ENCODE measurements at places on chromosomes 1 and 21. TPM values are rescaled to one million over a fixed set of nuclear protein-coding genes. Genes with fewer than 3 reads are reported as not detected.

- no peak for DNase-seq
These were observed 18.5 kb downstream of the CLCA1 start for GRCh38 chr1:86487131-86487810.

Gene KRTAP19-1
- not detected for total RNA-seq

- DNase-seq, result no peak
These were observed 45.5 kb downstream of the TNFSF4 start for GRCh38 chr1:173161510-173162221.

DNA sequence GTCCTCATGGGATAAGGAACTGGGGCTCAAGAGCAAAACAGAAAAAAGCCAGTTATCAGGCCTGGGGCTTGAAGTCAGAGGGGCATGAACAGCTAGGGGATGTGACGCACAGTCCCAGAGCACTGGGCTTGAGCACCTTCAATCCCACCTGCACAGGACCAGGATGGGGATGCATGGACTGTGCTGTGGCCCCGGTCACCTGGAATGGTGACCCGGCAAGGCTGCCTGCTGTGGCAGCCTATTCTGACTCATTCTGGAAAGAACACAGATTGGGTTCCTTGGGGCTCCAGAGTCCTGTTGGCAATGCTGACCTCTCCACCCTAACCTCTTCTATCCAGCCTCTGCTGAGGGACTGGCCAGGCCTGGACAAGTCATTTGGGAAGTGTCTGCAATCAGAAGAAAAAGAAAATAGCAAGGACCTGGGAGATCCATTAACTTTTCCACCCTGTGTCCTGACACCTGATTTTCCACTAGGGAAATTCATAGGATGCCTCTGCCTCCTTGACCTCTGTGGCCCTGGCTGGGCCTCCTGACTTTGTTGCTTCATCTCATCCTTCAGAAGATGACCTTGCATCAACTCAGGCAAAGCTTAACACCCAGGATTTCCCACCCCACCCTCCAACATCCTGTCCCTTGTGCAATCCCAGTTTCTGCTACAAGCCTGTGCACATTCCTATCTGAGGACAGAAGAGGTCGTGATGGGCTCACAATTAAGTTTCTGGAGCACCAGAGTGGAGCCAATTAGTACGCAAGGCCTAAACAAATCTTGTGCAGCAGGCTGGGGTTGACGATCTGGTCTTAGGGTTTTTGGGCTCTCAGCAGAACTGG lies 17.9 kb upstream of the FMOD start:
- DNase-seq, result no peak

DNA sequence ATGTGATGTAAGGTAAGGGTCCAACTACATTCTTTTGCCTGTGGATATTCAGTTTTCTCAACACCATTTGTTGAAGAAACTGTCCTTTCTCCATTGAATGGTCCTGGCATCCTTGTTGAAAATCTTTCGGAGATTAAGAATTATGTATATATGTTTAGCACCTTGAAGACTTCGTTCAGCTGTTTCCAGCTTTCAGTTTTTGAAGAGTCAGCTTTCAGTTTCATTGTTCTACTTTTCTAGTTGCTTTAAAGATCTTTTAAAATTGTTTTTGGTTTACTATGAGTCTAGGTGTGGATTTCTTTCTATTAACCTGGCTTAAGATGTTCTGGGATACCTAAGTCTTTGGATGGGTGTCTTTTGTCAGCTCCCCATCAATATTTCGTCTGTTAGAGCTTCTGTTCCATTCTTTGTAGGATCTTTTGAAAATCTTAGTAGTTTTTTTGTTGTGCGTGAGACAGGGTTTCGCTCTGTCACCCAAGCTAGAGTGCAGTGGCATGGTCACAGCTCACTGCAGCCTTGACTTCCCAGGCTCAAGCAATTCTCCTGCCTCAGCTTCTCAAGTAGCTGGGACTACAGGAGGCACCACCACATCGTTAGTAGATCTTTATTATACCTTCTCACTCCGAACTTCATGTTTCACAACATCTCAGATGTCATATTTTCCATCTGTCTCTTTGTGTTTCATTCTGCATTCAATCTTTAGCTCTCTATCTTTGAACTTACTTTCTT lies 353.5 kb upstream of the B3GALT2 start:
- no peak for DNase-seq

Gene YOD1
- total RNA-seq, result 12.5 TPM

Gene RNU1-4
- 3,235 TPM for total RNA-seq

Gene ANKRD13C
- total RNA-seq, result 24.3 TPM

DNA sequence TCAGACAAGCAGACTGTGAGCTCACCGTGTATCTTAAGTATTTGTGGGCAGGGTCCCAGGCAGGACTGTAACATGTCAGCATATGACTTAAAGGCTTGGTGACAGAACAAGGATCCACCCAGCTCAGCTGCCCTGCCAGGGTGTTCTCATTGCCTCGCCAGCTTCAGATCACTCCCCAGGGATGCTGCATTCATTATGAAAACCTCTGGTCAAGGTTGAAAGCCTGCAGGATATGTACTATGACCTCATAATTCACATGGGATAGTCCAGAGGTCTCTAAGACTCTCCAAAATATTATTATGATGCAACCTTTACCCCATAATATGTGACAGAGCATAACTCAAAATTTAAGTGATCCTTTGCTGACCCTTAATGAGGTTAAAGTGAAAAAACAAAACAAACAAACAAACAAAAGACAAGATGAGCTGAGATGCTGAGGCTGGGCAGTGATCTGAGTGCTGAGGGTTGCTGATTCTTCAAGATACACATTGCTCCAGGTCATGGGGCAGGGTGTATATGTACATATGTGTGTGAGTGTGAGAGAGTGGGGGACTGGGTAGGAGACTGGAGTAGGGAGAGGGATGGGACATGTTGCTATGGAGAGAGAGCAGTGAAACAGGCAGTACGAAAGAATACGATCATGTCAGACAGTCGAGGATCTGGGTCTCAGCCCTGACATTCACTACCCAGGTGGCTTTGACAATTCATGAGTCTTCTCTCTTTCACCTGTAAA lies 98.8 kb upstream of the DUSP10 start:
- DNase-seq, result no peak

DNA sequence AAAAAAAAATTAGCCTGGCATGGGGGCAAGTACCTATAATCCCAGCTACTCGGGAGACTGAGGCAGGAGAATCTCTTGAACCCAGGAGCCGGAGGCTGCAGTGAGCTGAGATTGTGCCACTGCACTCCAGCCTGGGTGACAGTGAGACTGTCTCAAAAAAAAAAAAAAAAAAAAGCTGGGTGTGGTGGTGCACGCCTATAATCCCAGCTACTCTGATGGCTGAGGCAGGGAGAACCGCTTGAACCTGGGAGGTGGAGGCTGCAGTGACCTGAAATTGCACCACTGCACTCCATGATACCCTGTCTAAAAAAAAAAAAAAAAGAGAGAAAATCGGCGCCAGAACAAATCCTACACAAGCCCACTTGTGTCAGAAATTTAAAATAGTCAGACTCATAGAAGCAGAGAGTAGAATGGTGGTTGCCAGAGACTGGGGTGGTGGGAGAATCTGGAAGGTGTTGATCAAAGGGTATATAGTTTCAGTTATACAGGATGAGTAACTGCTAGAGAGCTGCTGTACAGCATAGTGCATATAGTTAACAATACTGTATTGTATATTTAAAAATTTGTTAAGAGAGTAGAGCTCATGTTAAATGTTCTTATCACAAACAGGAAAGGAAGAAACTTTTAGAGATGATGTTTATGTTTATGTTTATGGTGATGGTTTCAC lies 9.6 kb downstream of the DIP2A start:
- DNase-seq, result no peak

GRCh38 chr1:151815716-151816327 lies 10.6 kb upstream of the LINGO4 start:
- DNase-seq, result no peak

DNA sequence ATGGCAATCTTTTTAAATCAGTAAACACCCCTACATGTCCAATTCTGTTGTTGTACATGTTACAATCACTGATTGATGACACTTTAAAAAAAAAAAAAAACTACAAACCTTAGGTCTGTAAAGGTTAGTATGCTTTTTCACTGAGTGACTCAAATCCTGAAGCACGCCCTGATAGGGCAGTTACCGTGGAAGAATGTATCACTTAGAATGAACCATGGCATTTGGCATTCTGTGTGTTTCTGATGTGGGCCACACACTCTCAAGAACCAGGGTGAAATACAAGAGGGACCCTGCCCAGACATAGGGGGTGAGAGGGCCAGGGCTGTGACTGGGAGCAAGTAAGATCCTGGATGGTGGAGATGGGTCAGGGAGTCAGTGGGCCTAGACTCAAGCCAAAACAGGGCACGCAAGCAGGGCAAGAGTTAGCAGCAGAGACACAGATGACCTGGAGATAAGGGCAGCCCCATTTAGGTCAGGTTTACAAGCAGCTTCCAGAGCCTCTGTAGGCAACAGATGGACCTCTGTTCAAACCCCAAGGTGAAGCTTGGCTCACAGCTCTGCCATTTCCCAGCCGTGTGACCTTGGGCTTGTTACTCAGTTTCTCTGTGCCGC lies 47.6 kb upstream of the DMRTB1 start:
- DNase-seq, result peak; percentile 34

Gene KIRREL1
- total RNA-seq, result 30.7 TPM

DNA sequence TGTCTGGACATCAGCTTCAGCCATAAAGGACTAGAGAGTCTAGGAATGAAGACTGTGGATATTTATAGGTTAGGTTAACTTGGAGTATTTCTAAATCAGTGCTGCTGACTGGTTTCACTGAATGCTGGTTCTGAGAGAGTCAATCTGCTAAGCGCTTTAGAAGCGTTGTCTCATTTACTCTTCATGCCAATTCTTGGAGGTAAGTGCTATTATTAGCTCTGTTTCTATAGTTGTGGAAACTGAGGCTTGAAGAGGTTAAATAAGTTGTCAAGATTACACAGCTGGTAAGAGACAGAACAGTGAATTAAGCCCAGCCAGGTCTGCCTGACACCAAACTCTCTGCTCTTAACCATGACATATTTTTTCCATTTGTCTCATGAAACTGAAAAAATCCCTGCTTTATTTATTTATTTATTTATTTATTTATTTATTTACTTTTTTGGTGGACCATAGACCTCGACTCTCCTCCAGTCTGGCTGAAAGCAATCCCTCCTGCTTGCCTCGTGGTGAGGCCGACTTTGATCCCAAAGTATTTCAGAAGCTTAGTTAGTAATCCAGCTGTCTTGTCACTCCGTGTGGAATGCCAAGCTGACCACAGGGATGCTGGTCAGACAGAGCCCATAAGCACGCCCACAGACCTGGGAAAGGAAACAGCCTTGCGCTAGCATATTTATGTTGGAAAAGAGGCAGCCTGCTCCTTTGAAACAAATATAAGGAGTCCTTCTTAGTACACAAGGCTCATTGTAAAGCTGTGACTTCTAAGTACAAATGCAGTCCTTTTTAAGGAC lies 16.9 kb downstream of the NTMT2 start:
- DNase-seq, result no peak

DNA sequence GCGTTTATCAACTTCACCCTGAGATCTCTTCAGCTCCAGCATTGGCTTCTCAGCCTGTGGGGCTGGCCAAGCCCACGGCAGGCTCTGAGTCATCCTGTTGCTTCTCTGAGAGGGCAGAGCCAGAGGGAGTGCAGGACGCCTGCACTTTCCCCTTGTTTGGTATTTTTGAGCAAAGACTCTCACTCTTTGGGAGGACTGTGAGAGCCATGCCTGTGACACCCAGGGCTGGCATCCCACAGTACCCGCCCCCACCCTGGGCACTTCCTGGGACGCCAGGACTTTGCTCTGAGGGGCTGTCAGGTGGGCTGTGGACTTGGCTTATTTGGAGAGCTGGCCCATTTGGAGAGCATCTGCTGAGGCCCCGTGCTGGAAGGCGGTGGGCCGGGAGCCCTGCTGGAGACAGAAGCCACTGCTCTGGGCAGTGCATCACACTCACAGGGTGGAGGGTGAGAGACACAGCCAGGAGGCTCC lies 37.4 kb downstream of the VANGL1 start:
- peak; percentile 93 for DNase-seq

Gene EXO1
- total RNA-seq, result 32.1 TPM

- DNase-seq, result no peak
These were observed 7.4 kb downstream of the TMED5 start for GRCh38 chr1:93172778-93173177.

DNA sequence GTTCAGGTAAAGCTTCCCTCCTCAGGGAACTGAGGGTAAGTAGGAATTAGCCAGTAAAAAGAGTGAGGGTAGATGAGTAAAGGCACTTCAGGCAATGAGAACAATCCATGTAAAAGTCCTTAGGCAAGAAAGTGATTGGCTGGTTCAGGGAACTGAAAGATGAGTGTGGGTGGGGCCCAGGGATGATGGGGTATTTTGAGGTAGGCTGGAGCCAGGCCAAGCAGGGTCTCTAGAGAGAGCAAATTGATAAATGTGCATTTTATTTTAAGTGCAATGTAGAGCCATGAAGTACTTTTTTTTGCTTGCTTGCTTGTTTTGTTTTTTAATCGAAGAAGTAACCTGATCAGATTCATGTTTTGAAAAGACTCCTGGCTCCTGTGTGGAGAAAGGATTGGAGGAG lies 26.5 kb downstream of the OSBPL9 start:
- DNase-seq, result no peak

Gene LORICRIN
- total RNA-seq, result not detected

DNA sequence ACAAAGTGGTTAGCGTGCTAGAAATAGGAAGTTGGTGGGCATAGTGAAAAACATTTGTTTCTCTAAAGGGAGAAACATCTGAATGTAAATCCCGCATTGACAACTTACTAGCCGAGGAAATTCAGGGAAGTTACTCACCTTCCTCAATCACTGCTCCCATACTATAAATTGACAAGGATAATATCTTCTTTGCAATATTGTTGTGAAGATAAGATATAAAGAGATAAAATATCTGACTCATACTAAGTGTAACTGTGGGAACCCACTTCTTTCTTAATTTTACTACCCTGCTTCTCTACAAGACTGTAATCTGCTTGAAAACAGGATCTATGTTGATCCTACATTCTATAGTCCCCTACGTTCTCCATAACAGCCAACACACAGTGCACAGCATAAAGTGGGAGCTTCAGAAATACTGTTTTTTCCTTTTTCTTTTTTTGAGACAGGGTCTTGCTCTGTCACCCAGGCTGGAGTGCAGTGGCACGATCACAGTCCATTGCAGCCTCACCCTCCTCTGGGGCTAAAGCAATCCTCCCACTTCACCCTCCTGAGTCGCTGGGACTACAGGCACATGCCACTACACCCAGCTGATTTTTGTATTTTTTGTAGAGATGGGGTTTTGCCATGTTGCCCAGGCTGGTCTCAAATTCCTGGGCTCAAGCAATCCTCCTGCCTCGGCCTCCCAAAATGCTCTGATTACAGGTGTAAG lies 57.4 kb upstream of the C1orf21 start:
- DNase-seq, result no peak

Gene MTF1
- 22.1 TPM for total RNA-seq

- no peak for DNase-seq
These were observed 5.4 kb downstream of the CD2 start for GRCh38 chr1:116759636-116760035.

DNA sequence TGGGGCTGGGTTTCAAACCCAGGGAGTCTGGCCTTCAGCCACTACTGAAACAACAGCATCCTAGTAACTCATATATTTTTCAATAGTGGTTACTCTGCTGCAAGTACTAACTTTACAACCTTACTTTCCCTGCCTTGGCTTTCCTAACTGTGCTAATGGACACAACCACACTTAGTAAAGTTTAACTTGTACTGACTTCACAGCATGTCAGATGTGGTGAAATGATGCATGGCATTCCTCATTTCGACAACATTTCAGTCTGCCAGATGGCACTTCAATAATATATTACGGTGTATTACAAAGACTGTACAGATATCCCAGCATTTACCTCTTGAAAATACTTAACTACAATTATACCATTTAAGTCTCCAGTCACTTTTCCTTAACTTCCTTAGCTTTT lies 27.8 kb downstream of the LRRC7 start:
- DNase-seq, result no peak

Gene OR2L2
- total RNA-seq, result 0.10 TPM

GRCh38 chr1:29437946-29438345 lies 201.6 kb downstream of the PTPRU start:
- DNase-seq, result no peak

Gene PRRX1
- not detected for total RNA-seq
